ENCODE measurements at places on chromosomes 7 and 10. TPM values are rescaled to one million over a fixed set of nuclear protein-coding genes. Genes with fewer than 3 reads are reported as not detected.

DNA sequence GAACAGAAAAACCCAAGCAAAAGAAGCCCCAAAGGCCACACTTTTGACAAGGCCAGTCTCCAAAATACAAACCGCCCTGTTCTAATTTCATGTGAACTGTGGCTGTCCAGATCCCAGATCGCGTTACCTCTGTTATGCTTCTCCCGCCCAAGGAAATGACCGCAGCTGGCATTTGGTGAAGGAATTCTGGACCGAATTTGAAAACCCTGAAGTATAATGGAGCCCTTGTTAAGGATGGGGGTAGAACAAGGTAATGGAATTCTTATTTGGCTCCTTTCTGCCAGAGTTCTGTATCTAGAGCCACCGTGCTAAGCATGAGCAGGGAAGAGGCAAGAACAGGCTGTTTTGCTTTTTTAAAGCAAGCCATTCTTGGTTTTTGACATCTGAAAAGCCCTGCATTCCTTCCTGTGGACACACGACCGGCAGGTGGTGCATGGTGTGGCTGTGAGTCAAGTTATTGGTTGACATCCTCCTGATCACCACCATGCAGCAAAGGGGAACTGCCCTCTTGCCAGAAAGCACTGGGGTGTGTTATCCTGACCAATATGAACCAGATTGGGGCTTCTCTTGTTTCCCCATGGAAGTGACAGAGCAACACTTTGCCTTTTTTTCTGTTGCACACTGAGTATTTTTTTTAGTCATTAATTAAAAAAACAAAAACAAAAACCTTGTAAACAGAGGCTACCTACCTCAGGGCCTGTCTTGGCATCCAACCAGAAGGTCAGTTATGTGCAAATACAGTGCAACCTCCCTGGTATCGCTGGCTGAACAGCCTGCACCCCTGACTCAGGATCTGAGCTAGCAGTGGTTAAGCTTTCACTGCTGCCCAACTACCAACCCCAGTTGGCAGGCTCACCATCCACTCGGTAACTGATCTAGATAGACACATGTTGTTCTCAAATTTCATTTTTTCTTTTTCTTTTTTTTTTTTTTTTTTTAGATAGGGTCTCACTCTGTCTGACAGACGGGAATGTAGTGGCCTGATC, 14.2 kb downstream of the UCMA start:
- no peak for DNase-seq

DNA sequence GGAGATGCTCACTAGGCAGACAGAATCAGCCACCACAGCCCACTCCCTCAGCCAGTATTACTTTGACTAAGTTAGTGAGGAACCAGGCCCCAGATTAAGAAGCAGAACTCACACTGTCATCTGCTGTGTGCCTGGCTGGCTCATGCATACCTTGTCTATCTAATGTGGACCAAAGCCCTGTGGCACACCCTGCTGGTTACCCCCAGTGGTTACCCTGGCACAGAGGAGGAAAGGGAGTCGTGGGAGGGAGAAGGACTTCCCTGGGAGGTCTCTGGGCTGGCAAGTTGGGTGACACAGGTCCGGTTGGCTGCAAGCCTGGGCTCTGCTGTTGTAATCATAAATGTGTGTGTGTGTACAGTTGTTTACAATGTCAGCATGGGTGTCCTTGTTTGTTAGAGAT, 7.5 kb upstream of the SH2D4B start:
- DNase-seq, result no peak

- no peak for DNase-seq
Observed at GRCh38 chr10:103353281-103353680, 2.3 kb upstream of the PCGF6 start.

DNA sequence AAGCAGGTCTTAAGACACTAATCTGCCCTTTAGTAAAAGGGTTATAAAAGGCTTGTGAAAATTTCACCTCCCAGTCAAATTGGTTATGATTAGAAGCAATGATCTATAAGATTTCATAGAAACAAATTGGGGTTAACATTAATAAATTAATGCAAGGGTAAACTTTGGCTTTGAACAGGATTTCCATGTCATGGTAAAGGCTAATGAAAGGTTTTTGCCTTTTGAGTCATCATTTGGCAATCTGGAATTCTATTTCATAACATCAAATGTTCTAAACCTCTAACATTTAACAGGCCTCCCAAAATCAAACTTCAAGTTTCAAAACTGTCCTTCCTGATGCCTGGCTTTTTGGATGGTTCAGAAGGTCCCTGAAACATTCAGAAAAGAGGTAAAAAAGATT, 62.4 kb downstream of the COA1 start:
- no peak for DNase-seq

GRCh38 chr7:3949242-3949640, 648.2 kb downstream of the SDK1 start:
- no peak for DNase-seq

DNA sequence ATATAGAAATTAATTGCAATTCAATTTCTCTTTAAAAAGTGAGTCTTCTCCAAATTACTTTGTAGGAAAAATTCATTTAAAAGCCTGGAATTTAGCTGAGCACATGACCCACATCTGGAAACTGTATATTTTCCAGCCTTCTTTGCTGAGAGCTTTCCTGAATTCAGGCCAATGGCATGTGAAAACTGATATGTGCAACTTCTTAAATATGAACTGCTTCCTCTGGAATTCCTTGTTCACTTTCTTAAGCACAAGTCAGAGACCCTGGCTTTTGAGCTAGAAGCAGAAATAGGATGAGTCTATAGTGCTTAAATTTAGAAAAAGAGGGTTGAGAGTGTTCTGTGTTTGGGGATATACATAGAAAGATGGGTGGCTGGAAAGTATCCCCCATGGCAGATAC, 365.1 kb upstream of the MTPN start:
- DNase-seq, result no peak

DNA sequence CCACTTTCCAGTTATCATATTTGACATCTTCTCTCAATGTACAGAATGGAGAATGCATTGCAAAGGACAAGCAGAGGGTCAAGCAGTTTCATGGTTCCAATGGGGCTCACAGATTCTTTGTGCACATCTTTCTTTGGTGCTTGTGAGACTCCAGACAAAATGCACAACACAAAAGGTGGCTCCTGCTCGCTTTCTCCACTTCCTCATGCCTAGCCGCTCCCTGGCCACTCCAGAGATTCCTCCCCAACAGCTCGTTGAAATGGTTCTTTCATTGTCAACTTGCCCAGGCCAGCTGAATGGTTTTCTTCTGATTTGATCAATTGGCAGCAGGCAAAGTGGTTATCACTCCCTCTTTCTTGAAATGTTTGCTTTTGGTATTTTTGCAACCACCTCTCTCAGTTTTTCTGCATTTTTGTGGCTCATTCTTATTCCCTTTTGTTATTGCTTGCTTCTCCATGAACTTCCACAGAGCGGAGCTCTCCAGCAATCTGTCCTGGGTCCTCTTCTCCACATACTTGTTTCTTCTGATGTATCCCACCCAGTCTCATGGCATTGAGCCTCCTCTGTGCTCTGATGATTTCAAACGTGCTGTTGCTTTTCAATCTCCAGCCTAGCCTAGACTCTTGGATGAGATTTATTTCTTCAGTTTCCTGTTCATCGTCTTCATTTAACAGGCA, 507.8 kb upstream of the MKI67 start:
- DNase-seq, result no peak

GRCh38 chr7:103065667-103066066, 8.9 kb downstream of the FBXL13 start:
- peak; percentile 2 for DNase-seq

DNA sequence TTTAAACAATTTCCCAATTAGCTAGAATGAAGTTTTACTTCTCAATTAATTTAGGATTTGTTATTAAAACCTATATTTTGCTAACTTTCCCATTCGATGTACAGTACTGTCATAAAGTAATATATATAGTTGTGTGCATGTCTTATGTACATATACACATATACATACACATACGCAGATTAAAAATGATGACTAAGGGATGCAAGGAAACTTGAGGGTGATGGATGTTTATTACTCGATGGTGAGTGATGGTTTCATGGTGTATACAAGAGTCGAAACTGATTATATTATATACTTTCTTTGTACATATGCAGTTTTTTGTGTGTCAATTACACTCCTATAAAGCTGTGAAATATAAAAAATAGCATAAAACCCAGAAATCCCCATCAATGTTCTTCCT, 248.2 kb downstream of the COBL start:
- no peak for DNase-seq

DNA sequence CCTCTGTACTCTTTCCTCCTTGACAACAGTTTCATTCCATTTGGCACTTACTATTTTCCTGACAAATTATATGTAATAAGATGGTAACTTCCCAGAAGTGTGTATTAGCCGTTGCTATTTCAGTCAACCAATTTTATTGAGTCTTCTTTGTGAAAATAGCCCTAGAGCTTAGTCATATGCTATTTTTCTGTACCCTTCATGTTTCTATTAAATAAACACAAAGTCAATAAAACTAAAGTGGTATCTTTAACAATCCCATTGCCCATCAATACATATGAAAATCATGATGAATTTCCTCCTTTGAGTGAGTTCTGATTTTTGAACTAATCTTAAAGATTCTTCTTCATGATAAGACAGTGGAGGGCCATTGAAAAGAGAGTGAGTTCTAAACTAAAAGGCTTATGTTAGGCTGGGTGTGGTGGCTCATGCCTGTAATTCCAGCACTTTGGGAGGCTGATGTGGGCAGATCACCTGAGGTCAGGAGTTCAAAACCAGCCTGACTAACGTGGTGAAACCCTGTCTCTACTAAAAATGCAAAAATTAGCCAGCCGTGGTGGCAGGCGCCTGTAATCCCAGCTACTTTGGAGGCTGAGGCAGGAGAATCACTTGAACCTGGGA, 5.9 kb upstream of the MYPN start:
- no peak for DNase-seq

DNA sequence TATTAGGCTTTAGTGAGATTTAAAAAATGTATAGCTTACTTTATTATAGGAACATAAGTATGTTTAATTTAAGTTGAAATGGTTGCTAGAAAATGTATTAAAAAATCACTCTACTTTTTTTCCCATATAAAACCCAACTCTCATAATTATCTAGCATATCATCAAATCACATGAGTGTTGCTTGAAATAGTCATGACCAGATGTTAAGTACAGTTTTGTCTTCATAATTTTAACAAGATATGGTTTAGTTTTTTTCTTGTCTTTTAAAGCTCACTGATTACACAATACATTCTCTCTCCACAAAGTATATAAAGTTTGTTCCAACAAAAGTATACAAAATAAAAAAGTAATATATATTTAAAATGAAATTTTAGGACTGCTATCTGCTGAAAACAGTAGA, 82.8 kb downstream of the HGF start:
- DNase-seq, result no peak

The HOXA6 gene
- polyA plus RNA-seq, result 58.3 TPM
